ENCODE measurements at places on chromosomes 3 and 15.

- no peak for DNase-seq
These were observed 48.6 kb downstream of the KCNMB2 start for GRCh38 chr3:178584722-178585380.

- DNase-seq: no peak
These were observed 2.7 kb downstream of the TM4SF18 start for GRCh38 chr3:149330609-149331331.

- DNase-seq: no peak
These were observed 62.1 kb upstream of the IL12A start for GRCh38 chr3:159926573-159926972.

DNA sequence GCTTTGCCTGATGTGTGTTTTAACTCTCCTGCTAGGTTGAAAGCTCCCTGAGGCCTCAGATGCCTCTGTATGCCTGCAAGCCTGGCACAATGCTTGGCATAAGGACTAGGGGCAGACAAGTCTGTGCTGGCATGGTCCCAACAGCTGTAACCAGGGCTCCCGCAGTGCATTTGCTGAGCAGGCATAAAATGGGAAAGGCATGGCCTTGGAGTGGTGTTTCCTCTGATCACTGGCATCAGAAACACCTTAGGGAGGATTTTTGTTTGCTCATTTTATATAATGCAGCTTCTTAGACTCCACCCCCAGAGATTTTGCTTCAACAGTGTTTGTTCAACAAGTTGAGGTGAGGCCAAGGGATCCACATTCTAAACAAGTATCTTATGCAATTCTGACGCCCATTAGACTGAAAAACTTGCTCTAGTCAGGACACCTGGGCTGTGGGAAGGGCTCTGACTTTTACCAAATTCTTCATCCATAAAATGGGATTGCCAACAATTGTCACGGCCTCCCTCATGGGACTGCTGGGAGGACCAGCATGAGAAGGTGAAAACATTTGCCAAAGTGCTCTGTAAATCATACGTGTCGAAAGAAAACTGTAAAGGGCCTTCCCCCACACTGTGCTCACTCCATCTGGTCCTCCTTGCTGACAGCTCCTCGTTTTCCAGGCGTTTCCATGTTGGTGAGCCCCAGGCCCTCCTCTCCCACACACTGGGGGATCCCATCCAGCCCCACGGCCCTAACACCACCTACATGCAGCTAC lies 43.1 kb downstream of the STARD5 start:
- no peak for DNase-seq

GRCh38 chr3:197701841-197702240 lies 34.9 kb downstream of the RUBCN start:
- DNase-seq: no peak

- DNase-seq: no peak
These were observed 47.5 kb upstream of the SNRK start for GRCh38 chr3:43238801-43239200.

DNA sequence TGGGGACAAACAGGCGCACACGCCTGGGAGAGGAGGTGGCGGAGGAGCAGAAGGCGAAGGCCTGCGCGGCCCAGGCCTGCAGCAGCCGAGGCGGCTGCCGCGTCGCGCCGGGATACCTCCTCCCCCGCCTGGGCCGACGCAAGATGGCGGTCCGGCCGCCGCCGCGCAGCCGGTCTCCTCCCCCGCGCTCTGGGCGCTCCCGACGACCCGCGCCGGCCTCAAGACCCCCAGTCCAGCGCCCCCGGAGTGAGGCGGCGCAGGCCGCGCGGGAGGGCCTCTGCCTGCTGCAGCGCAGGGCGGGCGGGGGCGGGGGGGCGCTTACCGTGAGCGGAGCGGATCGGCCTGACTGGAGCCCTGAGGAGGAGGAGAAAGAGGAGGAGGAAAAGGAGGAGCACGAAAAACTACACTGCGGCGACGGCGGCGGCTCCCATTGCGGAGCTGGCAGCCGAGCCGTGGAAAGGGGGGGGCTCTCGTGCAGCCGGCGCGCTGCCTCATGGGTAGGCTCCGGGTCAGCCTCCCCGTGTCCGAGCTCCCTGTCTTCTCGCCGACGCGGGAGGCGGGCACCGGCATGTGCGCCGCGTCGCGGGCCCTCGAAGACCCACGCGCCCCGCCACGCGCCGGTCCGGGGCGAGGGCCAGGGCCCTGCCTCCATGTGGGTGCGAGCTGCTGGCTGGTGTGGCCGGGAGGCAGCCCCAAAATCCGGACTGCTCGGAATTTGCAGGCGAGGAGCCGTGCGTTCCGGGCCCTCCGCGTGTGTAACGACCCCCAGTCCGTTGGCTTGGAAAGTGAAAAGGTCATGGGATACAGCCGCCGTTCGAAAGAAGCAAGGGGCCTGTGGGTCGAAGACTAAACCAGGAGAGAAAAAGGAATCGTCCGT lies at the start of gene ZNF280D:
Gene ZNF280D, minus strand, starts transcription at position 374 of the 877 bp plus-strand sequence. CDS start 26,400 bp downstream, outside the sequence.
- DNase-seq: peak; percentile 92

- peak; percentile 3 for DNase-seq
These were observed 592.8 kb upstream of the GBE1 start for GRCh38 chr3:82354228-82354627.

DNA sequence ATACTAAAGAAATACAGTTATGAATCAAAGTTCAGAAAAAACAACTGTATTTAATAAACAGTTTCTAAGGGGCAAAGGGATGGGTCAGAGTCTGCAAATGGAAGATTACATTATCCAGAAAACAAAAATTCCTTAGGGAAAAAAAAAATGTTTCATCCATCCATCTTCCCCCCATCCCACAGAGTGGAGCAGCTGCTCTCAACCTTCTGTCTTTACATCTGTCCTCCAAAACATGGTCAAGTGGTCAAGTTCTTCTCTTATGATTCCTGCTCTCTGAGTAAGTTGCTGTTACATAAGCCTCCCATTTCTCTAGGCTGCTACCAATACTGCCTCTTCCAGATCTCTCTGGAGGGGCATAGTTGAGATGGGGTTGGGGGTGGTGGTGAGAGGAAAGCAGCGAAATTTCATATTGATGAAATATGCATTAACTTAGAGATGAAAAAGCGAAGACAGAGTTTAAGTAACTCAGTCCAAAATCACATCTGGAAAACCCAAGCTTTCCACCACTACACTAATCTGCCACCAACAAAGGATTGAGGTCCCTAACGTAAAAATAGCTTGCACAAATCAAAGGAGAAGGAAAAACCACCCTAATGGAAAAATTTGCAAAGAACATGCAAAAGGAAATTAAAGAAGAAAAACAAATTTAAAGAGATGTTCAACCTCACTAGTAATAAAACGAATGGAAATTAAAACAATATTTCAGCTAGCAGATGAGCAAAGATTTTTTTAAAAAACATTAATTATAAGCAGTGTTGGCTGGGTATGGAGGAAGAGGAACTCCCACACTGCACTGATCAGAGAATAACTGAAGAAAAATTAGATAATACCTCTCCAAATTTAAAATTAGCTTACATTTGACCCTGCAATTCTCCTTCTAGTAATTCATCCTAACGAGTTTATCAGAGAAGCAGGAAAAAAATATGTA lies 109.5 kb downstream of the ST8SIA2 start:
- DNase-seq: no peak

DNA sequence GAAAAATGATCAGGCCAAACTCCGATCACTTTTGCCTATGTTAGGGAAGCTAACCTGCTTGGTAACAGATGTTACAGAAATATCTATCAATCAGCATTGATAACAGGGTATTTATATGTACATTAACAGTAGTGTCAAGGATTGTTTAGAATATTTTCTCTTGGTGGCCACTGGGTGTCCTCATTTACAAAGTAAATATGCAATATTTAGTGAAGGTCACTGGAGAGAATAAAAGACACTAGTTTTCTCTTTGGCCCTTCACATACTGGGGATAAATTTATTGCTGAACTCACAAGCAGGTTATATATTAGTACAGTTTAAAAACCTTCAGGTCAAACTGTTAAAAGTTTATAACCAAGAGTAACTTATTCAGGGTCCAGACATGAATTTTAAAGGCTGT lies 69.0 kb downstream of the TIGIT start:
- DNase-seq: peak; percentile 64

GRCh38 chr3:23923786-23924185 lies 6.9 kb downstream of the RPL15 start:
- DNase-seq: peak; percentile 71

DNA sequence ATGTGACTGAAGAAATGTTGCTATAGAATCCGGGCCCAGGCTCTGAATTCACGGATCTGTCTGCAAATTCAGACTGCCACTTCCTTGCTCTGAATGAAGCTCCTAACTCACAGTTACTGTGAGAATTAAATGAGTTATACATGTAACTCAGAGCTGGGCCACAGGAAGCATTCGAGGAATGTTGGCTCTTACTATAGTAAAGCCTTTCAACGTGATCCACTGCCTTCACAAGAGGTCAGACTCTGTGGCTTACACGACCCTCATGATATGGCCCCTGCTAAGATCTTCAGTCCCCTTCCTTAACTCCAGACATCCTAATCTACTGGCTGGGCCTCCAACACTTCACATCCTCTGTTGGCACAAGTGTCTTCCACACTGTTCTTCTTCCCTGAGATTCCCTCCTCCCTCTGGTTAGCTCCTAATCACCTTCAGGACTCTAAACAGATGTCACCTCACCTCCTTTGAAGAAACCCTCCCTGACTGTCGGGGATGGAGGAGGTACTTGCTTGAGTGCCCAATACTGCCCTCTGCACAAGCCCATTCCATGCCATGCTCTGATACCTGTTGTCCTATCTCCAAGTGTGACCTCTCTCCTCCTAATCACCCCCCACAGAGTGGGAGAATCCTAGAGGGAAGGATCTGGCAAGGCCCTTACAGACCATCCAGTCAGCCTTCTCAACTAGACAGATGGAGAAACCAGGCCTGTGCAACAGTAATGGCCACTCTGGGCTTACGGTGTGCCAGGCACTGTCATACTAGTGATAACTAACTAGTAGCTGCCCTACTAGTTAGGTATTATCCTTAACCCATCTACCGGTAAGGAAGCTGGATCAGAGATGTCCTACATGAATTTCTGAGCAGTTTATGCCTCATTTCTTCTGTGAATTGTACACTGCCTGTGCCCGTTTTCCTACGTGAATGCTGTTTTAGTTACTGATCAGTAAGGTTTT lies 1.3 kb downstream of the ACTR8 start:
- DNase-seq: no peak

- DNase-seq: no peak
These were observed 107.8 kb downstream of the MYRIP start for GRCh38 chr3:39917065-39917773.

GRCh38 chr3:40024526-40024925 lies 215.1 kb downstream of the MYRIP start:
- no peak for DNase-seq

DNA sequence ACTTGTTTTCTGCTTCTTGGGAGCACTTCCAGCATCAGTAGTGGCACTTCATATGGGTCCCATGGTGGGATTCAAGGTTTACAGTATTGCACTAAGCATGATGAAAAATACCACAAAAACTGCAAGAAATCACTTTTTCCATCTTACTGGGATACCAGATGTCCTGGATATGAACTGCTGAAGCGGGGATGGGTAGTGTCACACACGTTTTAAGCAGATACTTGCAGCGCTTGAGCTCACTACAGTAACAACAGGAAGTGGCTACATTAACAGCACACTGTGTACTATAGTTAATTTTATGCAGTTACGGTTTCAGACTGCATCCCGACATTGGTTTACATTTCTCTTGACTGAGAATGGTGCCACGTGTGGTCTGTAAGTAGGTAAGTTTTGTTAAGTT lies 3.5 kb upstream of the ISG20 start:
- DNase-seq: peak; percentile 56

DNA sequence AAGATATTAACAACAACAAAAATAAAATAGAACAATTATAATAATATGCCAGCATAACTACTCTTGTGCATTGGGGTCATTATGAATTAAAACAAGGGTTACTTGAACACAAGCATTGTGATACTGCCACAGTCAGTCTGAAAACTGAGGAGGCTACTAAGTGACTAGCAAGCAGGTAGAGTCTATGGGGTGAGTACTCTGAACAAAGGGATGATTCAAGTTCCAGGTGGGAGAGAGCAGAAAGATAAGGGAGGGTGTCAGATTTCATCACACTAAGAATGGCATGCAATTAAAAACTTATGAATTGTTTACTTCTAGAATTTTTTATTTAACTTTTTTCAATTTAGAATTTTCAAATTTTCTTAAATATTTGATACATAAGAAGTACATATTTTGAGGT lies 754.4 kb upstream of the GOLIM4 start:
- DNase-seq: no peak

- no peak for DNase-seq
These were observed 75.4 kb upstream of the LARS2 start for GRCh38 chr3:45312836-45313493.

- DNase-seq: no peak
These were observed 20.9 kb upstream of the ABHD17C start for GRCh38 chr15:80674245-80674614.

DNA sequence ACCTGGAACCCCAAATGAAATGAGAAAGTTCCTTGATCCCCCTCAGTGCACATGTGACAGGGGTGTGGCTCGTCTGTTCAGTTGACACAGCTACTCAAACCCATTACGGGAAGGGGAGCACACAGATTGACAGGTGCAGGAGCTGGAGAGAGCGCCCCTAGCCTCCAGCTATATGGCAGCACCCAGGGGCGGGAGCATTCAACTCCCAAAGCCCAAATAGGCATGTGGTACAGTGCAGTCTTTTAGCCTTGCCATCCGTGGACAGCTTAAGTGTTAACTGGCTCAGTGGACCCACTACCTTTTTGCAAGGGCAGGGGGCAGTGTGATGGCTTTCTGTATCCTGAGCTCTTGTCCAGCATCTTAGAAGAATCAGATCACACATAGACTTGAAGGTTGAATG lies 1374.2 kb upstream of the ALCAM start:
- no peak for DNase-seq

DNA sequence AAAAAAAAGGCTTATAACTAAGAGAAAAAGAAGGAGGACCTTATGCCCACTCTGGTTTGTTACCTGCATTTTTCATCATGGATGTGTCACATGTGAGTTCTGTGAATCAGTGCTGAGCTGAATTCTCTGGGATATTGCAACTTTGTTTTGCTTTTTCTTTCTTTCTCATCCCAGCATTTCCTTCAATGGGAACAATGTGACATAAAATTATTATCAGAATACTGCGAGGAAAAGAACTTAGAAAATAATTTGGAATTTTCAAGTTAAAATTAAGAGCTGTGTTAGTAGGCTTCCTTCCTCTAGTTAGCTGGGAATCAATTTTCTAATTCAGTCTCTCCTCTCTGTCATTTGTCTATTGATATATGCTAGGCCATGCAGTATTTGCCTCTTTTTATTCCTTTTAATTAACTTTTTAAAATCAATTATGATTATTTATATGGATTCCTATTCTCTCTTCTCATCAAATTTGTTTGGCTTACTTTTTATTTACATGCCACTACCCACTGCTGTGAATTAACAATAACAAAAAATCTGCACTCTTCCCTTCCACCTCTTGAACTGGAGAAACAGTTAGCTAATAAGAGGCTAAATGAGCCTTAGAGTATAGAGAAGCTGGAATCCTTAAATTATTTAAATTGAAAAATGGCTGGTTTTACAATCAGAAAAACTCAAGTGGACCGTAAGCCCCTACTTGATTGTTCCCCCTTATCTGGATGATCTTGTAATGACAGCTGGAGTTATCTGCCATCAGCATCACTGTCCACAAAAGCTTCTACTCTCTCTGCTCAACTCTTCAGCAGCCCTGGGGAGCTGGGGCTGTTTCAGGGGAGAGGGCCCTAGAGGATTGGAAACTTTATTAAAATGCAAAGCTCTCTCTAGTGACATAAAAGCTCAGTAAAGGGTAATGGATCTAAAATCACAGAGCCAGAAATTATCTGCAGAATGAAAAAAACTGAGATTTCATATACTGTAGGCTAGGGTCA lies 95.3 kb upstream of the SOX2 start:
- DNase-seq: no peak

GRCh38 chr15:31540633-31541032 lies 214.0 kb downstream of the KLF13 start:
- no peak for DNase-seq
